ENCODE measurements at places on chromosomes 3 and 15.

DNA sequence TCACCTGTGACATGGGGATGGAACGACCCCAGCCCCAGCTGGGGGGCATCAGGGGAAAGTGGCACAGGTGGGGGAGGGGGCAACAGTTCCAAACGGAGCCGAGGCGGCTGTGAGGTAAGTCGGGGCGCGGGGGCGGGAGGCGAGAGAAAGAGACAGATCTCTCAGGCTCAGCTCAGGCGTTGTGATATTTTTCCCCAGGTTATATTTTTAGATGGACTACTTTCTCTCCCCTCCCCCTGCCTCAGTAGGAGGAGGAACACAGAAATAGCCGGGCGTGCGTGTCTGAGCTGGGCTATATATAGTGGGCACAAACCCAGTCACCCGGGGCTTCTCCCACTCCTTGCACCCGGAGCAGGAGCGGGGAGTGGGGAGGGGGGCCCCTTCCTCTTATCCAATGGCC, 91.0 kb upstream of the LINGO1 start:
- DNase-seq = no peak

GRCh38 chr3:195907934-195908693, at the start of gene TNK2:
TSS of gene TNK2 (minus strand) at chr3:195908551. CDS start at chr3:195888588, 19,963 bp downstream.
- DNase-seq = peak; percentile 69

GRCh38 chr15:71509139-71509538, 301.2 kb upstream of the NR2E3 start:
- DNase-seq = no peak

- no peak for DNase-seq
These were observed 10.6 kb downstream of the PLA2G4F start for GRCh38 chr15:42145546-42146455.

GRCh38 chr3:193051314-193051713, 133.7 kb upstream of the MB21D2 start:
- DNase-seq = no peak

DNA sequence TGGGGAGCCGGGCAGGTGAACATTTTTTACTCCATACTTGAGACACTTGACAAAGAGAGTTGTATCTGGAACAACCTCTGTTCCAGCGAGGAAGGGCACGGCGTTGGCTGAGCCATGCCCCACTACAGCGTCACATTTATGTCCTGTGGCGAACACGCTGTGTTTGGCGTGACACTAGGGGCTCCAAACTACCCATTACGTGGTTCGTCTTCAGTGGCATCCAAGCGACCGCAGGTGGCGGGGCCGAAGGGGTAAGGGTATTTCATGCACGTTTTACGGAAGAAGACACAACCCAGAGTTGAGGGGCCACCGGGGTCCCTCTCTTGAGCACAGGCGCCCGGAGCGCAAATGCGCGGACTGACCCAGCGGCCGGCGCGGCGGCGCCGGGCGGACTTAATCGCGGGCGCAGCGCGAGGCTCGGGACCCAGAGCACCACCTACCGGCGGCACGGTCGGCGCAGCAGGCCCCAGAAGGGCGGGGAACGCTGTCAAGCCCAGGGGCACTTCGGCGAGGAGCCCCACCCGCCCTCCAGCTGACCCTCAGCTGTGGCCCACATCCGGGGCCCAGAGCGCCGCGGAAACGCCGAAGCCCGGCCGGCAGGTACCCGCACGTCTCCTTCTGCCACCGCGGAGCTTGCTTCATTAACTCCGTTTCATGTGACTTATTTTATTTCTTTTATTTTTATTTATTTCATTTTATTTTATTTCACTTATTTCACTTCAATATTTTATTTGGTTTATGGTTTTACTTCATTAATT, 36.4 kb upstream of the TRIM71 start:
- peak; percentile 95 for DNase-seq

- DNase-seq = no peak
These were observed 11.8 kb downstream of the KLF13 start for GRCh38 chr15:31338318-31338878.

- DNase-seq = no peak
These were observed 266.0 kb downstream of the VPS13C start for GRCh38 chr15:61794276-61794675.

DNA sequence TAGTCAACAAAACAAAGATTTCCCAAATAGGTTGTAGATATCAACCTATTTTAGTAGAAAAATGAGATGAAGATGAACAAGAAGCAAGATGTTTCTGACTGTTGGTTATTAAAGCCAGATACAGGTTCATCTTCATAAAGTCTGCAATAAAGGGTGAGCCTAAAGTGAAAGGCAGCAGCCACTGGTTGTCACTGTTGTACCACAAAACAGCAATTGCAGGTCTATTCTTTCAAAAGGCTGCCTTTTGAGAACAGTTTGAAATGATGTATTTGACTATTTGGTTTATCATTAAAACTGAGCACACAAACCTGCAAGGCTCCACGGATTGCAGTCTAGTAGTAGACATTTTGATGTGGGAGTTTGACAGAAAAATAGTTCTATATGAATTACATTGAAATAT, 543.4 kb downstream of the GBE1 start:
- peak; percentile 40 for DNase-seq

DNA sequence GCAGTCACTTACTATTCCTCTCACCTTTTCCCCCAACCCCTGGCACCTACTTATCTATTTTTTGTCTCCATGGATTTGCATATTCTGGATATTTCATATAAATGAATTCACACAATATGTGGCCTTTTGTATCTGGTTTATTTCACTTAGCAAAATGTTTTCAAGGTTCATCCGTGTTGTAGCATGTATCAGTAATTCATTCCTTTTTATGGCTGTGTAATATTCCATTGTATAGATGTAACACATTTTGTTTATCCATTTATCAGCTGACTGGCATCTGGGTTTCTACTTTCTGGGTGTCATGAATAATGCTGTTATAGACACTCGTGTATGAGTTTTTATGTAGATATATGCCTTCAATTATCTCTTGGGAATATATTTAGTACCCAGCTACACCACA, 5.8 kb downstream of the MNS1 start:
- DNase-seq = no peak

GRCh38 chr3:153293265-153293664, 131.2 kb downstream of the RAP2B start:
- no peak for DNase-seq

DNA sequence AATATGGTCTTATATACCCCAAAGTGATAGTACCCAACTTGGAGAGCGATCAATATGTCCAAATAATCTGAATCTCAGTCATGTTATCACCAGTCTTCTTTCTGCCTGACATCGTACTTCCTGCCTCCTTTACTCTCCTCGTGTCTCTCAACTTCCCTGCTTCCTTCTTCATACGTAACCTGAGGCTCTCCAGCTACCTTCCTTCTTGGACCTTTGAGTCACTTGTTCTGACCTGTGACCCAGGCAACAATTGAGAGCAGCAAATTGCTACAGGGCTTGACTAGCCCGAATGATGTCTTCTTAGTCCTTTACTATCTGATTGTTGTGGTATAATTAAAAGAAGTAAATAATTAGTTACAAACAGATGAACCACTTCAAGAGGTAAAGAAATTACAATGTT, 145.9 kb upstream of the MBNL1 start:
- no peak for DNase-seq

DNA sequence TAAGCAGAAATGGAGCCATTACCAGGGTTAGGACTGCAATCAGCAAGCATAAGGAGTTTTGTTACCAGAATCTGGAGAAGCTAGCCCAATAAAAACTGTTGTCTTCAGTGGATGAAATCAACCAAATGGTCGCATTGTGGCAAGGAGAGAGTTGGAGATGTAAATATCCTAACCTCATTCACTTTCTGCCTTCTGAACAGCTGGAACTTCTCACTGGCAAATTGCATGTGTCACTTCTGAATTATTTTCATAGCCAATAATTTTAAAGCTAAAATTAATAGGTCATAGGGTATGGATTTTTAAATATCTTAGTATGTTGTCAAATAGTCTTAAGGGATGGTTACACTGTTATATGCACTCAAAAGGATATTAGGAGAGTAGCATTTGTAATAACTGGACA, 121.6 kb downstream of the SUCNR1 start:
- DNase-seq = no peak

DNA sequence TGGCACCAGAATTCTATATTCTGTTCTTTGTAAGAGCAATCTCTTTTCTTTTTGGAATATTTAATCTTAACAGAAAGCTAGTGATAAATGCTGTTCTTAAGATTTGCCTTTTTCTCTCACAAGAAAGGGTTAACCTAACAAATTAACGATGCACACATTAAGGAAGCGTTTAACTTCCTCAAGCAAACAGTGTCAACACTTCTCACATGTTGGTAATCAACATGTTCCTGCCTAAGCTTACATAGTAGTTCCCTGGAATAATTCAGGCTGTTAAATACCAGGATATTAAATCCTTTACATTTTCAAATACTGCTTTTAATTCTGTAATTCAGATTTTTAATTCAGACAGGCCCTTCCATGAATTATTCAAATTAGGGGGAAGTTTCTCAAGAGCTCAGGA, 67.4 kb upstream of the RPL35A start:
- DNase-seq = no peak
